ENCODE measurements at places on chromosomes 2 and 18. TPM values are rescaled to one million over a fixed set of nuclear protein-coding genes. Genes with fewer than 3 reads are reported as not detected.

- no peak for DNase-seq
Observed at GRCh38 chr2:4588606-4589005, 885.2 kb downstream of the DCDC2C start.

- no peak for DNase-seq
Observed at GRCh38 chr2:152716805-152717227, 445 bp downstream of the PRPF40A start.

Gene SERPINB4
- total RNA-seq: not detected

DNA sequence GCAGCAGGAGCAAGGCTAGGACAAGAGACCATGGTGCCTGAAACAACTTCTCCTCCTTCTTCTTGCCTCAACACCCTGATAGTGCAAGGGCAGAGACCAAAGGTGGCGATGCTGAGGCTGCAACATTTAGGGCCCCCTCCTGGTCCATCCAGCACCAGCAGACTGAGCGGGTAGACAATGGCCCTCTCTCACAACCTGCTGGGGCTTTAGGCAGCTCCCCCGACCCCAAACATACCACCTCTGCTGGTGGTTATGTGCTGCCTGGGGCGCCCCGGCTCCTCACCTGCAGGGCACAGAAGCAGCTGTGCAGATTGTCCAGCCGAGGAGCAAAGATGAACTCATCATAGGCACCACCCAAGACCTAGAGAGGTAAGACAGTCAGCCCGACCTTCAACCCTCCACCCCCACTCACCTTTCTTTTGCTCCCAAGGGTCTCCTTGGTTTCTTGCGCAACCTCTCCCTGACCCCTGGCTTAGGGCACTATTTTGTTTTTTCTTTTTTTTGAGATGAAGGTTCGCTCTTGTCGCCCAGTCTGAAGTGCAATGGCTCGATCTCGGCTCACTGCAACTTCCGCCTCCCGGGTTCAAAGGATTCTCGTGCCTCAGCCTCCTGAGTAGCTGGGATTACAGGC is 3.5 kb downstream of the DNPEP start:
- DNase-seq: no peak

DNA sequence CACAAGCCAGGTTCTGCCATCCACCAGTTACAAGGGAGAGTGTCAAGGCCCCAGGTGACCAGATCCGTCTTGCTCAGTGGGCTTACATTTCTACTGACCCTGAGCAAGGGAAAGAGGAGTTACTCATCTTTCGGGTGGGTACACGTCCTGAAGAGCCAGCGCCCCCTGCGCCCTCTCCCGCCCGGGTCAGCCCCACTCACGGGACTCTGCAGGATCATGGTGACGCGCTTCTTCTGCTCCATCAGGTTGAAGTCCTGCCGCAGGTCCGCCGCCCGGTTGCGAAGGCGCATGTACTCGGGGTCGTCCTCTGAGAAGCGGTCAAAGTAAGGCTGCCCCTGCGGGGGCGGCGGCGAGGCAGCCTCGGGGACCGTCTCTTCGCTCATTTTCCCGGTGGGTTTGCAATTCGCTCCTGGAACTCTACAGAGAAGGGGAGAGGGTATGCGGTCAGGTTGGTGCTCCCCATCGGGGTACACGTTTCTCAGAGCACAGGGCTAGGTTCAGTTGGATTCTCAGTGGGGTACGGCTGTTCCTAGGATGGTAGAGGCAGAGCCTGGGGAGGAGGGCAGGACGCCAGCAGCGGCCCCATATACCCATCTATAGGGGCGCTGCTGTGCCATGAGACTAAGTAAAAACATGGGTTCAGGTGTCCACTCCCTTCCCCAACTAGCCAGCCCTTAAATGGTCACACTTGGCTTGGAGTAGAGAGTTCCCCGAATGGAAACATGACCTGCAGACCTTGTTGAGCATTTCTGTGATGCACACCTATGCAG is 61.8 kb downstream of the ADD2 start:
- DNase-seq: no peak

- DNase-seq: no peak
Observed at GRCh38 chr2:185567940-185568339, 170.7 kb upstream of the FSIP2 start.

- no peak for DNase-seq
Observed at GRCh38 chr18:62634979-62635630, 80.2 kb upstream of the PHLPP1 start.

Gene PROKR1
- total RNA-seq: not detected

DNA sequence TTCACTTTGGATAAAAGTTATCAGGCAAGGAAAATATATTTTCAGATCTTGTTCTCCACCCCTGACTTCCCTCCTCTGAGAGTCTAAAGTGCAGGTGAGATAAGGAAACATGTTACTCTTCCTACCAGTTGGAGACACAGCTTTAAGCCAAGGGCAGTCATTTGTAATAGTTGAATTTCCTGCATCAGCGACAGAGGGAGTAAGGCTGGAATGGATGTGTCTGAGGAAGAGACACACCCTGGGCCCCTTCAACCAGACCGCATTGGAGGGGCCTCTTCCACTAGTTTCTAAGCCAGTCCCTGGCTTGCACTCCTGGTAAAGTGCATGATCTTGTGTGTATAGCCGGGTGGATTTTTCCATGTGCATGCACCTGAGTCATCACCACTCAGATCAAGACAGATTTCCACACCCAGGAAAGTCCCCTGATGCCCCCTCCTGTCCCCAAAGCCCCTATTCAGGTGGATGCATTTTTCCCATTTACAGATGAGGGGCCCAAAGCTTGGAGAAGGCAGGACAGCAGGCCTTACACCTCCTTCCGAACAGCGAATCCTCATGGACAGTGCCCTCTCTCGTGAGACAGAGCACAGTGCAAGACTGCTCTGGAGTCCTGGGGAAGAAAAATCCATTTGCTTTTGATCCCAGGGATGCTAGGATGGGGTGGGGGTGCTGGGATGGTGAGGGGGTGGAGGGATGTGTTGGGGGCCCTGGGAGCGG is 66.7 kb upstream of the SH3RF3 start:
- no peak for DNase-seq

Gene STARD6
- not detected for total RNA-seq

DNA sequence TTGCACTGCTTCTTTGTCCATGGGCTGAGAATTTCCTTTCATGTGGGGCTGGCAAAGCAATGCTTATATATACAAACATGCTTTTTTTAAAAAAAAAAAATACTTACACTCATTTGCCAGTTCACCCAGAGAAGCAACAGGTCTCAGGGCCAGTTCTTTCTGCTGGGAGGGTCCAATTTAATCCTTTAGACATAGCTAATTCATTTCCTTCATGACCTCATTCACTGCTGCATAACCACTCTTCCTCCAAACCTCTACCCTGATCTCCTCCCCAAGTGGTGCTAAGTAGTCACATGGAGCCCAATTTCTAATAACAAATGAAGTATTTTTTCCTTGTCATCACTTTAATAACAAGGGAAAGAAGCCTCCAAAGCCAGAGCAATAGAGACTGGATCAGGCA is 17.1 kb upstream of the TMEM178A start:
- DNase-seq: no peak

DNA sequence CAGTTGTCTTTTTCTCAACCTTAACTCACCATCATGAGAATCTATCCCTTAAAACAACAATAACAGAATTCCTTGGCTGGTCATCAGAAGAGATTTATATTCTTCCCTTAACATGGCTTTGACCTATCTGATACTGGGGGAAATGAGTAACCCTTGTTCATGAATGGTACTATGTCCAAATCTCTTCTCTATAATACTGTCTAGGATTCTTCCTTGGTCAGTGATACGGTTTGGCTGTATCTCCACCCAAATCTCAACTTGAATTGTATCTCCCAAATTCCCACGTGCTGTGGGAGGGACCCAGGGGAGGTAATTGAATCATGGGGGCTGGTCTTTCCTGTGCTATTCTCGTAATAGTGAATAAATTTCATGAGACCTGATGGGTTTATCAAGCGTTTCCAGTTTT is 282.0 kb upstream of the SIX2 start:
- DNase-seq: no peak

DNA sequence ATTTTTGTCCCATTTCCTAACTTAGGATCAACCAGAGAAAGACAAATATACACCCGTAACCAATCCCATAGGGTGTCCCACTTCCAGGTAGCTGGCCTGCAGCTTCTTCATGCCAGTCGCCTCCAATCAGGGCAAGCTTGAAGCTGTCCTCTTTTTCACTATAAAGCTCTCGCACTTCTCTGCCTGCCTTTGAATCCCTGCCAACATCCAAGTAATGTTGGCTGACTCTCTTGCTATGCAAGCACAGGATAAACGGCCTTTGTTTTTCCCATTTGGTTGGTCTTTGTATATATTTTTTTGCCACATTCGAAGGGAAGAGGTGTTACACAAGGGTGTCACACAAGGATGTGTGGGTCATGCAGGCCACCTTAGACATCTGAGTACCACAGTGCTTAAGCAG is 388.8 kb downstream of the CBLN2 start:
- no peak for DNase-seq

Gene MYO7B
- 0.78 TPM for total RNA-seq

Gene BCL11A
- 0.41 TPM for total RNA-seq

GRCh38 chr2:124147552-124147951 is 122.5 kb downstream of the CNTNAP5 start:
- no peak for DNase-seq

- no peak for DNase-seq
Observed at GRCh38 chr2:143296089-143296488, 166.9 kb downstream of the ARHGAP15 start.

- no peak for DNase-seq
Observed at GRCh38 chr18:36158266-36158867, 28.7 kb downstream of the ELP2 start.

Gene VWC2L
- not detected for total RNA-seq

Gene CYP27A1
- 37.8 TPM for total RNA-seq

DNA sequence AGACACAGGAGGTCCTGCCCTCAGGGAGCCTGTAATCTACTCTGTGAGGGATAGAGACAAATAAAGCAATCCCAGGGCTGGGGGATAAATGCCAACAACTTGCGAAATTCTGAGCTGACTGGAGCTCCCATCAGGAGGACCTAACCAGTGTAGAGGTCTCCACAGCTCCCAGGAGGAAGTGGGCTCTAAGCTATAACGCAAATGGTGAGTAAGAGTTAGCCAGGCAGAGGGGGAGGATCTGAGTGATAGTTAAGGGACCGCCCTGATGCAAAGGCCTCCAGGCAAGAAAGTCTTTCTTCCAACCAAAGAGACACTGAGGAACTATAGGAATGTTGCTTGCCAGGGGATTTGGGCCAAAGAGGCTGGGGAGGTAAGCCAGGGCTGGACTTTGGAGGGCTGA is 16.0 kb upstream of the ZNF532 start:
- no peak for DNase-seq

DNA sequence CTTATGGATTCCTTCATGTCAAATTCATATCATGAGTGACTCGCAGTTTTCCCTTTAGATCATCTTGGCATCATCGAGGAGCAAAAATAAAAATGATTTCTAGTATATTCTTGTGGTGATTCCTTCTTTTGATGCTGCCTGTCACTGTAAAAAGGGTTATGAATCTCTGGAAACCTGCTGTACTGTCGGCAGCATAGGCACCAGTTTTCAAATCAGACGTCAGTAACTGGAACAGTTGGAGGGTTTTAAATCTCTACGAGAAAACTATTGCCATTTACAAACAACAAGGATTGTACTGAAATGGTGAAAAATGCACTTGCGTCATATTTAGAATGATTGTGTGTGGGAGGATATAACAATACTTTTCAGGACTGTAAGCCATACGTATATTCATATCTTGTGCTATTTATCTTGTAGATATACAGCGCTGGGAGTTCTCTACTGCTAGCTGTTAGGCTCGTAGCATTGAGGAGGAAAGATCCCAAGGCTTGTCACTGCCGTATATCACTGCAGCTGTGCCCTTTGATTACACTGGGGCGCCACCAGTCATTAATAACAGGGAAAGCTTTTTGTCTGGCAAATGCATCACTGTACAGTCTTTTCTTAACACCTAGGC is 320.7 kb downstream of the MTX2 start:
- no peak for DNase-seq

DNA sequence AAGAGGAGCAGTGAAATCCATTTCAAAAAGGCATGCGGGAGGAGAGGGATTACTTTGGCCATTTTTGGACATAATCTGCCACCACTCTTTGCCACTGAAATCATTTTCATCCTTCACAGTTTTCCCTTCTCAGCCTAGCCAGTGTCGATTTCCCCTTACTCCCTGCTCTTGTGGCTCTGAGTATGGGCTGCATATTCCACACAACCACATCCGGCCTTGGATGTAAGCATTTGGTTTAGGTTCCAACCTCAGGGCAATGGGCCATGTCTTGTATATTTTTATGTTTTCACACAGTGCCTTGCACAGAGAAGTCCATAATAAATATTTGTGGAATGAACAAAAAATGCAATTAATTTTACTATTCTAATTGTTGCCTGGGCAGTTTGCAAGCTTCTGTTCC is 7.7 kb upstream of the SERPINE2 start:
- no peak for DNase-seq

- DNase-seq: no peak
Observed at GRCh38 chr2:209771474-209772289, at the start of gene UNC80. Gene UNC80, plus strand, starts transcription at chr2:209771832. Its CDS starts 241 bp downstream, at chr2:209772073.

GRCh38 chr18:75482880-75483279 is 55.4 kb upstream of the SMIM21 start:
- no peak for DNase-seq

Gene LONRF2
- 7.0 TPM for total RNA-seq

DNA sequence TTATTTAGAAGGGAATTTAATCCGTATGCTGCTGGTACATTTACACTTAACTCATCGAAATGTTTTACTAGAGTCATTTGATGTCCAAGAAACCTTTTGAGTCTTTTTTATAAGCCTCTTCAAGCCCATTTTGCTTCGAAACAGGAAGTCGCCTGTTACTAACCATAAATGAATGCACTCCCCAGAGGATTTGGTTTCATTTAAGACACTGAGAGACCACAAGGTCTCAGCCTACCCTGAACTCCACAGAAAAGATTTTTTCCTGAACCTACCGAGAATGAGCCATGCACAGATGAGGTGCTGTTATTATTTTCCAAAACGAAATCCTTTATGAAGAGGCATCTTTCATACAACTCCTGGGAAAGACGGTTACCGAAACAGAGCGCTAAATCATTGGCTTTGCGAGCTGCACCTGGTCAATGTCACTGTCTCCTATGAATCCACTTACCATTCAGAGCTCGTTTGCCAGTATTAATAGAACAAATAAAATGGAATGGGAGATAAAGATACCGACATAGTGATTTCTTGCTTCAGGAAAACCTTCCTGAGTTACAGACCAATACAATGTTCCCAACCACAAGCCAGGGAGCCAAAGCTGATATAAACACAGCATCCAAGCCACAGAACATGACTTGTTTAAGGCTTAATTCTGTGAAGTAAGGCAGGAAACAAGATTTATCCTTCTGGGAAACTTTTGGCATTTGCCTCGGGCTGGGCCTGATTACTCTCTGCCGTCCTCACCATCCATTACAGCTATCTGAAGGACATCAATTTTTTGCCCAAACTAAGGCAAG is 382.1 kb downstream of the OSR1 start:
- DNase-seq: no peak

GRCh38 chr18:23887035-23887434 is 127.5 kb upstream of the TTC39C start:
- no peak for DNase-seq

- no peak for DNase-seq
Observed at GRCh38 chr2:232575404-232575746, 24.9 kb downstream of the EIF4E2 start.

Measured in thoracic aorta (tissue), 2 donors.